Left colon (tissue), 2 donors: ENCODE measurements at places on chromosomes 13 and 19. TPM values are rescaled to one million over a fixed set of nuclear protein-coding genes. Genes with fewer than 3 reads are reported as not detected.
A peak's percentile ranks its signal among the peaks of the same experiment; 100 is the strongest.

Gene SYMPK
- 62.7 TPM for total RNA-seq

Gene CATSPERD
- total RNA-seq: not detected

Gene ADGRE1
- total RNA-seq: 0.24 TPM

Gene CGB5
- not detected for total RNA-seq

Gene PRRG2
- 26.1 TPM for total RNA-seq

Gene ZNF561
- 26.3 TPM for total RNA-seq

Gene STRN4
- 69.2 TPM for total RNA-seq

Gene JSRP1
- total RNA-seq: 2.6 TPM

Gene NLRP11
- total RNA-seq: 0.12 TPM

Gene CILP2
- 0.11 TPM for total RNA-seq

Gene VSTM2B
- total RNA-seq: not detected

Gene PTPRS
- total RNA-seq: 27.6 TPM

GRCh38 chr13:114145722-114146121 is 13.3 kb upstream of the RASA3 start:
- no peak for DNase-seq

DNA sequence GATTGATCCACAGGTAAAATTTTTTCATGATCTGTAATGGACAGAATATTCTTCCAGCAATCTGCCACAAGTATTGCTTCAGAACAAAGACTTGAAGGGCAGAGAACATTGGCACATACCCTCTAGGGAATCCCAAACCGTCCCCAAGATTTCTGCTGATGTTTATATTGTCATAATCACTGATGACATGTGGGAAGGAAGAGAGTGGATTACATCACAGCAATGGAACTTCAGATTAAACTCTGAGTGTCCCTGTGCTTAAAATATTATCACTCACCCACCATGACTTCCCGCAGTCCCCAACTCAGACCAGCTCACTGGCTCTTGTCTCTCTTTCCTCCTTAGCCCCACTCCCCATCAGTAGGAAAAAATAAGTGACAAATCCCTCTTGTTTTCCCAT is 8.5 kb upstream of the TPT1 start:
- no peak for DNase-seq

GRCh38 chr13:113902481-113902880 is 38.6 kb upstream of the GAS6 start:
- DNase-seq: no peak

DNA sequence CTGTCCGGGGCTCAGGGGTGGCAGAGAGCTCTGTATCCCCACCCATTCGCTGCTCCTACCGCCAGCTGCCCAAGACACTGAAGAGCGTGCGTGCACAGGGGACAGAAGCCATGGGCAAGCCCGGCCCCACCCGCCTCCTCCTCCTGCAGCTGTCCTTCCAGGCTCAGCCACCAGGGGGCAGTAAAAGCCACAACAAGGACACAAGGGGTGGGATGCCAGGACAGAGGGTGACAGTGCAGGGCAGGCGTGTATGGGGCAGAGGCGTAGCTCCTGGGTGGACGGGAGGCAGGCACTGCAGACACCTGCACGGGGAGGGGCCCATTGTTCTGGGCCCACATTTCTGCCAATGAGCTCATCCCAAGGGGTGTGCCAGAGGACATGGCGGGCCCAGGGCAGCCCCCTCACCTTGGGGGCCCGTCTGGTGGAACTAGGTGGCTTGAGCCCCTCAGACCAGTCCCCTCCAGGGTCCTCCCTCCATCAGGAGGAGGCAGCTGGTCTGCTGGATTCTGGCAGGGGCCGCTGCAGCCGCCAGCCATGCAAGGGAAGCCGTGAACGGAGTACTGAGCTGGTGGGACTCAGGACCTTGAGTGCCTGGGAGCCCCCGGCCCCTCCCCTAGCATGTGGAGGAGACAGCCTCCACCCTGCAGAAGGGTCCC is 61.2 kb downstream of the MLLT1 start:
- peak; percentile 76 for DNase-seq

DNA sequence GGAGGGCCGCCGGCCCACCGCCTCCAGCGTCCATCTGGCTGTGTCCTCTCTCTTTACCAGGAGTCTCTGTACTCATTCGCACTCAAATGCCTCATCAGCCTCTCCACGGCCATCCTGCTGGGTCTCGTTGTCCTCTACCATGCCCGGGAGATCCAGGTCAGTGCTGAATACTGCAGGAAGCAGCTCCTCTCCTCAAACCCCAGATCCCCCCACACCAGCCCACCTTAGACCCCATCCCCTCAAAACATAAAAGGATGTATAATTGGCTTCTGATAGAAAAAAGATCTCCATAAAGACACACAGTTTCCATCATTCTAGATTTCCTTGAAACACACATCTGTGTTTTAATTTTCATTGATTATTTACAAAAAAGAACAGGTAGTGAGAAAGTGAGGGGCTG is 8.1 kb downstream of the KCNN1 start:
- DNase-seq: no peak

GRCh38 chr19:7509625-7510024 is 6.3 kb upstream of the ZNF358 start:
- no peak for DNase-seq

DNA sequence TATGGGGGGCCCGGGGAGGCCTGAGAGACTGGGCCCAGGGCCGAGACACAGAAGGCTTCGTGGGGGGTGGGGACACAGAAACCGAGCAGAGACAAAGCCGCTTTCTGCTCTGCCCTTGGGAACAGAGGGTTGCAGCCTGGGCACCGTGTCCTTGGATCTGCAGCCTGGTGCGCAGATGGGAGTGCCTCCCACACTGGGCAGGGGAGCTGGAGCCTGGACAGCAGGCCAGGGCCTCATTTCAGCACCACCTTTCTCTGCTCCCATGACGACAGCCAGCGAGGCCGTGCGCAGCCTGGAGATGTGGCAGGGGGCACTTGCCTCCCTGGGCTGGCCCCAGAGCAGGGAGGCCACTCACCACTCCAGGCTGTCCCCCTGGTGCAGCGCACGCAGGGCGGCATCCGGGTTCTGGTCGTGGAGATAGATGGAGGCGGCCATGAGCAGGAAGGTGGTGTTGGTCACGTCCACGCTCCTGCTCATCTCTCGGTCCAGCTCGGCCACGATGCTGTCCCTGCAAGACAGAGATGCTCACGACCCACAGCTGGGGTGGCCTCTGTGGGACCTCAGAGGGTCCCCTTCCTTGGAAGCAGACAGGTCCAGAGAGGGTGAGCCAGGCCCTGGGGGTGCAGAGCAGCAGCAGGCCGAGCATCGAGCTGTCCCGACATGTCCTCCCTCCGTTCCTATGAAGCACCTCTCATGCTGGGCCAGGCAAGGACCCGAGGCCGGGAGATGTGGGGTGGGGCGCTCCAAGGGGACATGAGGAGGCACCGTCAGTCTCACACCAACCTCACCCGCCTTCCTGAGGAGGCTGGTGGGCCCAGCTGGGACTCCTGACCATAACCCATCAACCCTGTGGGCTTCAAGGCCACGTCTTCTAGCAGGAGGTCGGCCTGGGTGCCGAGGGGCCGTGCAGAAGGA is 10.9 kb upstream of the CERS1 start:
- no peak for DNase-seq

GRCh38 chr13:98480915-98481877 is 95.7 kb downstream of the STK24 start:
- DNase-seq: no peak

DNA sequence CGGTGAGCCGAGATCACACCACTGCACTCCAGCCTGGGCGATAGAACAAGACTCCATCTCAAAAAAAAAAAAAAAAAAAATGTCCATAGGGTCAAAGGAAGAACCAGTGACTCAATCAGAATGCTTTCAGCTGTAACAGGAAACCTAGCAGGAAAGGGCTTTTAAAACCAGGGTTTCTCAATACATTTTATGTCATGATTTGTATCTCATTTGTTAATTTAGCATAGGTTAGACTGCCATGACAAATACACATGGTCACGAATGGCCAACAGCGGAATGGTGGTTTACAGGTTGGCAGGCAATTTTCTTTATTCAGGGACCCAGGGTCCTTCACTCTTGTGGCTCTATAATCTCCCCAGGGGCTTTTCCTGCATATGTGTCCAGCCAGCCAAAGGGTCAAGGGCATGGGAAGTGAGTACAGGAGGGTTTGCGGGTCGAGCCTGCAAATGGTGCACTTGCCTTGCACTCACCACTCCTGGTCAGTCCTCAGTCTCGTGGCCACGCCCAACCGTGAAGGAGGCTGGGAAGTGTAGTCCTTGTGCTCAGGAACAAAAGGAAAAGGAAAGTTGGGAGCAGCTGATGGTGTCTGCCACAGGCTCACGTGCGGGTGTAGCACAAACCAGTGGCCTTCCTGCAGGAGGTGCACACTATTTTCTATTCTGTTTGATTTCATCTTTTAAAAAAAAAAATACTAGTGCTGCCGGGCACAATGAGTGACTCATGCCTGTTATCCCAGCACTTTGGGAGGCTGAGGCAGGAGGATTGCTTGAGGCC is 14.8 kb downstream of the DHX34 start:
- DNase-seq: no peak

GRCh38 chr13:75079226-75079625 is 402.7 kb downstream of the TBC1D4 start:
- DNase-seq: no peak

GRCh38 chr13:85132986-85133385 is 666.2 kb downstream of the SLITRK6 start:
- DNase-seq: no peak

DNA sequence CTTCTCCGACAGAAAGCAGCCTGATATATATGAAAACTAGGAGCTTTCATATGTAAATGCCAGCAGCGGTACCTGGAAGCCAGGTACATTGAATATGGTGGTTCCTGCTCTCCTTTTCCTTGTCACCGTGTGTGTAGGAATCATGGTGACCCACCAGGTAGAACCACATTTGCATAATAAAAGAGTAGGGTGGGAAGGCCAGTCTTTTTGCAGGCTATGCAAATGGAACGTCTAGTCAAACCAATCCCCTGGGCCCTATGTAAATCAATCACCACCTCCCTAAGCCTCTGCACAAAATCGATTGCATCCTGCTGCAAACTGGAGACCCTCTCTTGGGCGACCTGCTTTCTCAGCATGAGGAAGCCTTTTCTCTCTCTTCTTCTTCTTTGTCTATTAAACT is 22.2 kb upstream of the ZNF181 start:
- DNase-seq: no peak
